ENCODE measurements at places on chromosomes 3 and 15.

DNA sequence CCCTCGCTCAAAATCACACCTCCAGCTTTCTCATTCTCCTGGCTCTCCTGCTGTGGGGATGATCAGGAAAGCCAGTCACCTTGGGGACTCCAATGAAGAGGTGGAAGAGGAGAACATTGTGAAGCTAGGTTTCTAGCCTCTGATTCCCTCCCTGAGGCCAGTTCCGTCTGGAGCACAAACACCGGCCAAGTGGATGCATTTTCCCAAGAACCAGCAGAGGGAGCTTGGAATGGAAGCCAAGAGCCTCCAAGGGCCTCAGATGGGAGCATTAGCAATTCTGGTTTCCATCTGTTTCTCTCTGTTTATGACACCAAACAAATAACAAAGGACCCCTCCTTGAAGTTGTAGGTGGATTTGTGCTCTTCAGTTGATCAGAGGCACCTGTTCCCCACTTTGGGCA is 40.6 kb upstream of the NMNAT3 start:
- DNase-seq: no peak

DNA sequence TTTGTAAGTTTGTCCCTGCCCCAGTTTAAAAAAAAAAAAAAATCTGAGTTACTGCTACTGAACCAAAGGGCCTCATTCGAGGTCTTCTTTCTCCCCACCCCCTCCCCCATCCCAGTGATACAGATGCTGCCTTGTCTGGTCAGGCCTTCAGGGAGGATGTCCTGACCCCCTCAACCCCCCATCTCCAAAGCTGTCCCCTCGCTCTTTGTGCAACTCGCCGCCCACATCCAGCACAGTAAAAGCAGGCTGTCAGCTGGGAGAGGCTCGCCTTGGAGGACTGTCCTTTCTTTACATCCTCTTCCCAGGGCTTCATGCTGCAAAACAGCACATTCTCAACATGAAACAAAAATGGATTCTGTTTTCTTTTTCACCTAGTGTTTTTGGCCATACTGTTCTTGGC is 133.4 kb downstream of the VGLL4 start:
- DNase-seq: no peak

DNA sequence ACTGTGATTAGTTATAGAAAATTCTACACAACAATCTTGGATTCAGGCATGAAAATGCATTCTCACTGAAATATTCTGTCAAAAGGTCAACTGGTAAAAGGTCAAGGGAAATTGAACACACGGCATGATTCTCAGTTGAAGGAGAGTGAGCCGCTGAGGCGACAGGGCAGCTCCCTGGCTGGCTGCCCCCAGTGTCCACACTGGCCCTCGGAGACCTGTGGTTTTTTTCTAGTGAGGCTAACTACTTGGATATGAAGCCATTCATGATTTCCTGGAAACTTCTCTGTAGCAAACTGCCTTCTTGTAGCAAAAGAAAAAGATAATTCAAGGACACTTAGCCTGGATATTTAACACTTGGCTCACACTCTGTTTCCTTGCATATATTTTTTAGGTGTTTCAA is 37.2 kb downstream of the AADACL2 start:
- DNase-seq: no peak

DNA sequence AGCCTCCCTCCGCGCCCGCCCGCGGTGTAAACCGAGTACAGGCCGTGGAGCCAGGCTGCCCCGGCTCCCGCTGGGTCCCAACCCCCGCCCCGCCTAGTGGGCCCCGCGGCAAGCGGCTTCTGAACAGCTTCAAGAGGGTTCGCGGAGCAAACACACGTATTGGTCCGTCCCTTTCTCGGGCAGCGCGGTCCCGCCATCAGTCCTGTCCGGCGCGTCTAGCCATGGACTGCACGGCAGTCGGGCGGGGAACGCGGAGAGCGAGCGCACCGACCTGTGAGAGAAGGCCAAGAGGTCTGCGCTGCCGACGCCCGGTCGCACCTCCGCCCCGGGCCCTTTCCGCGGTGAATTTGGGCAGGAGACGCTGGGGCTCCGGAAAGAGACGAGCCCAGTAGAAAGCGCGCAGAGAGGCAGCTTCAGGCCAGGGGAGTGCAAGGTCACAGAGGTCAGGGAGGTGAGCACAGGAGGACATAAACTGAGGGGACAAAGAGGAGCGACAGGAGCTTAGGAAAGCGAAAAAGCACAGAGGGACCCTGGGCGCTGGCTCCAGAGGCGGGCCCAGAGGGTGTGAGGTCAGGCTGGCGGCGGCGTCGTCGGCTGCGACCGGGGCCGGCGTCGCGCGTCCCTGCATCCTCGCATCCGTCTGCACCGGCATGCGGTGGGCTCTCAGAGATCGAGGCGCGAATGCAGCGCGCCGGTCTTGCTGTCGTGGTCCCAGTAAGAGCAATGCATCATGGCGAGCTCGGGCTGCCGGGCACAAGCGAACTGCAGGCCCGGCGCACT is 1.8 kb downstream of the FOXL2 start:
- DNase-seq: no peak

- DNase-seq: no peak
Measured at GRCh38 chr3:128285042-128285966, 132.0 kb downstream of the EEFSEC start.

DNA sequence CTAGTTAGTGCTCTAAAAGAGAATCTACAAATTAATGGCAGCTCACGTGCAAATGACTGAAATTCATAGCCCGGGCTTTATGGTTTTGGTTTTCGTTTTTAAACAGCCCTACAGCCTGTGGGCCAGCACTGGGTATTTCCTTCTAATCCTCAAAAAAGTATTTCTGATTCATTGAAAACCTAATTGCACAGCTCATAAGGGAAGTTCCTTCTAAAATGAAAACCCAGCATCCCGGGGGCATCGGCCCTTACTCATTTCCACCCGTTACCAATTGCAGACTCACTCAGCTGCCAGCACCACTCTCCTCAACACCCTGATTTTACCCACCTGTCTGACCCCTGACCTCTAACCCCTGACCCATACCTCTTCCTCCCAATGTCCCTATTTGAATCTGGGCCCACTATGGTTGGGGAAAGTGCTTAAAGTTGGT is 59.5 kb upstream of the ZNF148 start:
- DNase-seq: no peak

DNA sequence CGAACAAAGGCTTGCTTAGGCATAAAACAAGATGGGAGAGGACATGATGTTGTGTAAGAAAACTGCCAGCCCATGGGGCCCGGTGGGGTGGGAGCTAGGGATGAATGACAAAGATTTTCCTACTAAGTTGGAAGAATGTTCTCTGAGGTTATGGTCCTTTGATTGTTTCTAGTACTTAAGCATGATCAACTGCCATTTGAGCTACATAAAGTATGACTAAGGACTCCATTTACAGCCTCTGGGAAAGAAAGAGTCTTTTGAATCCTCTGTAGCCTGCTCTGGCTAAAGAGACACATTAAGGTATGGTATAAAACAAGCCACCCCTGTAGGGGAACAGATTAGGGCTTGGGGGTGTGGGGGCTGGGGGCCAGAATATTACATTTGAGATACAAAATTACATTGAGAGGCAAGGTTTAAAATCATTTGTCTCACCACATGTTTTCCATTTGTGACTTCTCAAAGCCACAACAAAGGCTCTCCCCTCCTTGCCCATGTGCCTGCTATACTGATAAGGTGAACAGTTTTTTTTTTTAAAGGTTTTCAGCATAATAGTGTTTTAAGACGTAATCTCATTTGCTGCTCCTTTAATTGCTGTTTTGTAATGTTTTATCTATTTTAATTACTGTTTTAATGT is 323.4 kb downstream of the CHST2 start:
- no peak for DNase-seq

DNA sequence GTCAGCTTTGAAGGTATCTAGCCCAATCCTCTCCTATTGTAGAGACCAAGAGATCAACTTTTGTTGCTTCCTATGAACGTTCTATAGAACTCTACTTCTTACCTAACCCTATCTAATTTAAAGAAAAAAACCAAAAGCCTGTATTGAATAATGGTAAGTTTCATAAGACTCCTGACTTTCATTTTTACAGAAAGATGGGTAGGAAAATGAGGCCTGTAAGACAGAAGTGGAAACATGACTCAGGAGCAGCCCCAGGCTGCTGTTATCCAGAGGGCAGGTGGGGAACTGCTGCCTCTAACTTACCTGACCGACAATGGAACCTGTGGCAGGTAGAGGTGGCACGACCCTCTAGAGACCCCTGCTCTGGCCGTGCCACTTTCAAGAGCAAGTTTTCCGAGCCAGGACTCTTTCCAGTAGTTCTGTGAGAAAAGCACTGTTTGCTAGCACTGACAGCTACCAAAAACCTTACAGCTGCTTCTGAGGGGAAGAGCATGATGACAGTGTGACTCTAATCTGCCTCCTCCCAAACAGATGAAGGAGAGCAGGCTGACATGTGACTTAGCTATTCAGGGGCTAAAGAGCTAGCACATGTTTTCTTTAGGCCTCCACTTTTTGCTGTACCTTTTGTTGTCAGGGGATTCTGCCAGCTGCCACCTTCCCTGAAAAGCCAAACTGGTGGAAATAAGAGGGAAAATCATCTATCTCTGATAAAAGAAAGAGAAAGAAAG is 17.5 kb downstream of the POPDC2 start:
- no peak for DNase-seq

DNA sequence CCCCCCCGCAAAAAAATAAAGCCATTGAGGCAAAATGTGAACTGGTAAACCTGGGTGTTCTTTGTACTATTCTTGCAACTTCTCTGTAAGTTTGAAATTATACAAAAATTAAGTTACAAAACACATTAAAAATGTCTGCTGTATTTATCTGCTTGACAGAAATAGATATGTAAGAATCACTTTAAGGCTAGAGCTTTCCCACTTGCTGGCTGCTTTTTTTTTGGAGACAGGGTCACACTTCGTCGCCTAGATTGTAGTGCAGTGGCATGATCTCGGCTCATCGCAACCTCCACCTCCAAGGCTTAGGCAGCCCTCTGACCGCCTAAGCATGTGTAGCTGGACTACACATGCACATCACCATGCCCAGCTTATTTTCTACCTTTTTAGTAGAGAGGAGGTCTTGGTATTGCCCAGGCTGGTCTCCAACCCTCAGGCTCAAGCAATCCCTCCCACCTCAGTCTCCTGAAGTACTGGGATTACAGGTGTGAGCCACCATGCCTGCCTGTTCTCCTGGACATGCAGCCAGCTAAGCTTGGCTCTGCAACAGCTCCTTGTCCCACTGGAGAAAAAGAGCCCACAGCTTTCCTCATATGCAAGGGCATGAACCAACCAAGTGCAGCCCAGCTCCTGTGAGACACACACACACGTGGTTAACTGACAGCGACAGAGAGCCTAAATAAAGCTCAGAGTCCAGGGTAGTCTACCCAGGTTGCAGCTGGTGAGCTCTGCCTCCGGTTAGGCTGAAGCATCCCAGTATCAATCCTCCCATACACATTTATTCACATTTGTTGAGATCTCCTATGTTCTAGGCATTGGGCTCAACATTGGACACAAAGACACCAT is 4.5 kb downstream of the RPS17 start:
- no peak for DNase-seq

DNA sequence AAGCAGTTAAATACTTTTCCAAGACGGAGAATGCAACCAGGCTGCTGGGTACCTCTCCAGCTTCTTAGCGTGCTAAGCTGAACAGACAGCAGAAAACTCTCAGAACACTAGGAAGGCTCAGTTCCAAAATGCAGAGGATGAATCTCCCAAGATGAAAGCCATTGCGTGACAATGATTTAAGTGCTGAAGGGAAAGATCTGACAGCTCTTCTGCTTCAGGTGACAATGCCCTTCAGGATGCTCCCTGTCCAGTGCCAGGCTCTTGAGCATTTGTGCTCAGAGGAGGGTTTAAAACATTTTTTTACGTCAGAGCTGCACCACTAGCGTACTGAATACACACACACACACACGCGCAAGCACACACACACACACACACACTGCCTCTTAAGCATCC is 26.3 kb downstream of the ARHGEF3 start:
- DNase-seq: peak; percentile 46

GRCh38 chr3:40915346-40915865 is 283.9 kb upstream of the CTNNB1 start:
- no peak for DNase-seq

- no peak for DNase-seq
Measured at GRCh38 chr15:38514601-38515000, 50.0 kb downstream of the RASGRP1 start.

DNA sequence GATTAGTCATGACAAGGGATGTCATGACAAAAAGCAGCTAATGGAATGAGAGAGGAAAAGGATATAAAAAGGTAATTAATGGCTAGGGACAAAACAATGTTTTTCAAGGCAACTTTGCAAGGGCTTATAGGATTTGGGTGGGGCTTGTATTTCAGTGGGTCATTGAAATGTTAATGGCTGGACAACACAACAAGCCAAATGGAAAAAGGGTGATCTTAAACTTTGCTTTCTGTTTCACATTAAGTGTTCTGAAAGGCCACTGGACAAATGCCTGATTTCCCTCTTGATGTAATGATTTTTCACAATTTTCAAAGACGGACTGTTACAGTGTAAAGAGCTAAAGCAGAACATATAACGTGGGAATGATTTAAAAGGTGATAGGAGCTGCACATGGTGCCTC is 345.0 kb downstream of the TUSC7 start:
- no peak for DNase-seq

DNA sequence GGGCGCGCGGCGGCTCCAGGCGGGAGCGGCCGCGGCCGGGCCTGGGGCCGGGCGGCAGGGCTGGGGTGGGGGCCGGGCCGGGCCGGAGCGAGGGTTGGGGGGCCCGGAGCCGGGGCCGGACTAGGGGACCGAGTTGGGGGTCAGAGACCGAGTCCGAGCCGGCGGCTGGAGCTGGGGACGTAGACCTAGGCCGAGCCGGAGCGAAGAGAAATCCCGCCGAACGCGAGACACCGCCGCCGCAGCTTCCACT is 37.3 kb downstream of the HMCES start:
- no peak for DNase-seq

DNA sequence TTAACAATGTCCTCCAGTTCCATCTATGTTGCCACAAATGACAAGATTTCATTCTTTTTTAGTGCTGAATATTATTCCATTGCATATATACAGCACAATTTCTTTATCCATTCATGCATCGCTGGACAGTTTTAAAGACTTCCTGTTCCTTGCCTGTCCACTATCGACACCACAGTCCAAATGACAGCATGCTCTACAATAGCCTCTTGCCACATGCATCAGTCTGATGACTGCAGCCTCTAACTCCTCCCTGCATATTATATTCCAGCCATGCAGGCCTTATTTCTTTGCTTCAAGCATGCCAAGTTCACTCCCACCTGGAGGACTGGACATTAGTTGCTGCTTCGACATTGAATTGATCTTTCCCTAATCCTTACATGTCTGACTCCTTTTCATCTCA is 306.2 kb downstream of the FOXP1 start:
- no peak for DNase-seq

DNA sequence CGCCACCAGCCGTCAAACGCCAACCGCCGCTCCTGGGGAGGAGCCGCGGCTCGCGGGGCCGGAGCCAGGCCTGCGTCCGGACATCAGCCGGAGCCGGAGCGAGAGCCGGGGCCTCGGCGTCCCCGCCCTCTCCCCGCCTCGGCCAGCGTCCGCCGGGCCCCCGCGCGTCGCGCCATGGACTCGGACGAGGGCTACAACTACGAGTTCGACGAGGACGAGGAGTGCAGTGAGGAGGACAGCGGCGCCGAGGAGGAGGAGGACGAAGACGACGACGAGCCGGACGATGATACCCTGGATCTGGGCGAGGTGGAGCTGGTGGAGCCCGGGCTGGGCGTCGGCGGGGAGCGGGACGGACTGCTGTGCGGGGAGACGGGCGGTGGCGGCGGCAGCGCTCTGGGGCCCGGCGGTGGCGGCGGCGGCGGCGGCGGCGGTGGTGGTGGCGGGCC is 359 bp downstream of the ARIH1 start:
- no peak for DNase-seq
